ENCODE measurements at places on chromosomes 12 and 14. TPM values are rescaled to one million over a fixed set of nuclear protein-coding genes. Genes with fewer than 3 reads are reported as not detected.

GRCh38 chr12:112837629-112838197 lies 46.2 kb downstream of the RPH3A start:
- no peaks in the 10 kb centered on the region for H3K4me1 ChIP-seq
- no peak overlapping the region for H3K27ac ChIP-seq
- H3K36me3 ChIP-seq, result no peaks in the 10 kb centered on the region
- H3K27me3 ChIP-seq, result peaks cover 30% of the 10 kb centered on the region
- H3K4me3 ChIP-seq, result no peak overlapping the region

GRCh38 chr12:124422142-124422569 lies 127.3 kb downstream of the RFLNA start:
- no peak overlapping the region for H3K4me3 ChIP-seq
- no peaks in the 10 kb centered on the region for H3K4me1 ChIP-seq
- no peaks in the 10 kb centered on the region for H3K27me3 ChIP-seq
- H3K27ac ChIP-seq, result no peak overlapping the region
- peaks cover 74% of the 10 kb centered on the region for H3K36me3 ChIP-seq

DNA sequence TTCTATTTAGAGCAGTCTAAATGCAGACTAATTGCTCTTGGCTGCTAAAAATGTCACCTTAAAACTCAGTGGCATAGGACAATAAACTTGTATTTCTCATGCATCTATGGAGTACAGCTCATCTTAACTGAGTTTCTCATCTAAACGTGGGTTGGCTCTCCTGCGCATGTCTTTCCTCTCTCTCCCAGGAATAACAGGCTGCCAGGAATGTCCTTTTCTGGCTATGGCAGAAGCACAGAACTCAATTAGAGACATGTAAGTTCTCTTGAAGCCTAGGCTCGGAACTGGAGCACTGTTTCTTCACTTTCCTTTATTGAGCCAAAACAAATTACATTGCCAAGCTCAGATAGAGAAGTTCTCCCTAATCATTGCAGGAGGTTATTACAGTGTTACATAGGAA lies 722.3 kb upstream of the FLRT2 start:
- no peaks in the 10 kb centered on the region for H3K36me3 ChIP-seq
- H3K27ac ChIP-seq, result no peak overlapping the region
- no peaks in the 10 kb centered on the region for H3K4me1 ChIP-seq
- H3K4me3 ChIP-seq, result no peak overlapping the region
- no peaks in the 10 kb centered on the region for H3K27me3 ChIP-seq

GRCh38 chr14:29370024-29370423 lies 557.6 kb downstream of the PRKD1 start:
- H3K27me3 ChIP-seq, result no peaks in the 10 kb centered on the region
- no peak for DNase-seq
- H3K4me1 ChIP-seq, result no peaks in the 10 kb centered on the region
- H3K4me3 ChIP-seq, result no peak overlapping the region
- H3K27ac ChIP-seq, result no peak overlapping the region

The DBX2 gene
- not detected for total RNA-seq

- no peak overlapping the region for H3K4me3 ChIP-seq
- DNase-seq, result no peak
- no peaks in the 10 kb centered on the region for H3K27me3 ChIP-seq
- no peak overlapping the region for H3K27ac ChIP-seq
These were observed 24.2 kb upstream of the NEDD1 start for GRCh38 chr12:96882862-96883261.

Measured in CD4-positive, alpha-beta T cell (primary cell).